Ascending aorta (tissue), 2 donors: ENCODE measurements at places on chromosomes 7 and 10. TPM values are rescaled to one million over a fixed set of nuclear protein-coding genes. Genes with fewer than 3 reads are reported as not detected.
A peak's percentile ranks its signal among the peaks of the same experiment; 100 is the strongest.

Gene C10orf105
- total RNA-seq, result not detected

Gene GDF10
- 1.2 TPM for total RNA-seq

Gene CLCN1
- total RNA-seq, result not detected

Gene PILRA
- 25.8 TPM for total RNA-seq

Gene RHEB
- total RNA-seq, result 68.6 TPM

Gene TMEM178B
- 1.9 TPM for total RNA-seq

Gene TMEM196
- not detected for total RNA-seq

Gene DCLRE1A
- 0.21 TPM for total RNA-seq

Gene ANKRD61
- total RNA-seq, result not detected

Gene LIPK
- not detected for total RNA-seq

Gene SND1
- 93.8 TPM for total RNA-seq

Gene ZNF37A
- total RNA-seq, result 2.8 TPM

Gene EGR2
- 11.9 TPM for total RNA-seq

Gene PLAU
- total RNA-seq, result 1.5 TPM

DNA sequence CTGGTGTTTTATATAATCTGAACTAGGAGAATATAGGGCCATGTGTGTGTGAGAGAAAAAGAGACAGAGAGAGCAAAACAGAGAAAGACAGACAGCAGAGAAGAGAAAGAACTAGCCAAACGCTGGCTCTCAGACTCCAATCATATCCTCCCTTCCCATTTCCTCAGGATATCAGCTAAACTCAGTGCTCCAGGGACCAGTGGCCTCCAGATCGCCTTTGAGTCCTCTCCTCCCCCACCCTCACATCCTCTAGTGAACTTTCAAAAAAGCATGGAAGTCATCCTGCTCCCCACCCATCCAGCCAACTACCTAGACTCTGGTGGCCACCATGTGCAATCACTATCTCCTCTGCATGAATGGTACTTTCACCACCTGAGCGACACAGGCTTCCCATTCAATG, 386.1 kb upstream of the NPVF start:
- peaks cover 34% of the 10 kb centered on the region for H3K4me1 ChIP-seq
- no peaks in the 10 kb centered on the region for H3K36me3 ChIP-seq
- peak overlapping the region; percentile 69 for H3K27ac ChIP-seq
- no peaks in the 10 kb centered on the region for H3K27me3 ChIP-seq

DNA sequence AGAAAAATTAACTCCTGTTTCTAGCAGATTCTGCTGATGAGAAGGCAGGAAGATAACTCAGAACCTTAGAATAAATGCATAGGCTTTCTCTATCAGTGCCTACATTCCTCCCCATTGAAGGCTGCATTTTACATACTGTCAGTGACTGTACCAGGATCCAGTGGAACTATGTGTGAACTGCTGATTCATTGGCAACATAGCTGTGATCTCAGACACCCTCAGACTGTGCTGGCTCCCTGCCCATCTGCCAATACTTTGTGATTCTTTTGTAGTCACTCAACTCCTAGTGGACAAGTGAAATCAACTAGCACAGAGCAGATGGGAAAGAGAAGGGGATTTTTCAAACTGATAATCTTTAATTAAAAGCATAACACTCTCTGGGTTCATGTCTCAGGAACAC, 375.8 kb downstream of the MDFIC start:
- H3K27me3 ChIP-seq, result no peaks in the 10 kb centered on the region
- DNase-seq, result no peak
- H3K4me1 ChIP-seq, result no peaks in the 10 kb centered on the region
- H3K36me3 ChIP-seq, result no peaks in the 10 kb centered on the region
- no peak overlapping the region for H3K27ac ChIP-seq

DNA sequence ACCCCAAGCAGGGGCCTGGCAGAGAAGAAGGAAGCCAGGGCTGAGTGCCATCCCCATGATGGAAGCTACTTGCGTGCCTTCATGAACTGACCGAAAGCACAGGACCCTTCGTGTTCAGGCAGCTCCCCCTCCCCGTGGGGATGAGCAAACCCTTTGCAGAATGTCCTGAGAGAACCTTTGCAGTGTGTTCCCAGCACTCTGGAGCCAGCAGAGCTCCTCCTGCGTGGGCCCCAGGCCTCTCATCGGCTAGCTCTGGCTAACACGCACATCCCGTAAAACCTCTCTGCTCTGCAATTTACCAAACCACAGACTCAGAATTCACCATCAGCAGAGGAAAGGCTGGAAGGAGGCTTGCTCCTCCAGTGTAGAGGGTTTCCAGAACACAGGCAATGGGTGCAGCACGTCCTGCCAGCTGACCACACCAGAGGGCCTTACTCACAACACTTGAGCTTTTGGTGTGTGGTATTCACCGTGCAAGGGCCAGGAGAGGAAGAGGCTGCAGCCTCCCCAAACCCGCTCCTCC, 3.1 kb downstream of the SH3PXD2A start:
- no peak overlapping the region for H3K4me3 ChIP-seq
- H3K27ac ChIP-seq, result peak overlapping the region; percentile 42
- no peaks in the 10 kb centered on the region for H3K27me3 ChIP-seq
- H3K36me3 ChIP-seq, result no peaks in the 10 kb centered on the region

- DNase-seq, result no peak
- no peaks in the 10 kb centered on the region for H3K36me3 ChIP-seq
- H3K4me3 ChIP-seq, result no peak overlapping the region
- H3K27ac ChIP-seq, result no peak overlapping the region
- no peaks in the 10 kb centered on the region for H3K27me3 ChIP-seq
- H3K4me1 ChIP-seq, result peaks cover 7% of the 10 kb centered on the region
Observed at GRCh38 chr7:39750253-39751077, 127.1 kb downstream of the RALA start.

- no peak overlapping the region for H3K27ac ChIP-seq
- DNase-seq, result no peak
- no peaks in the 10 kb centered on the region for H3K36me3 ChIP-seq
- H3K4me1 ChIP-seq, result no peaks in the 10 kb centered on the region
- H3K4me3 ChIP-seq, result no peak overlapping the region
Observed at GRCh38 chr10:101094121-101094879, 32.5 kb downstream of the KAZALD1 start.

- no peaks in the 10 kb centered on the region for H3K36me3 ChIP-seq
- peak overlapping the region; percentile 60 for H3K4me3 ChIP-seq
- peaks cover 2% of the 10 kb centered on the region for H3K4me1 ChIP-seq
- H3K27me3 ChIP-seq, result no peaks in the 10 kb centered on the region
Observed at GRCh38 chr10:61000769-61001730, 57.1 kb upstream of the RHOBTB1 start.

GRCh38 chr10:56551037-56551436, 190.0 kb upstream of the ZWINT start:
- H3K27me3 ChIP-seq, result no peaks in the 10 kb centered on the region
- H3K4me3 ChIP-seq, result no peak overlapping the region
- no peaks in the 10 kb centered on the region for H3K4me1 ChIP-seq
- H3K36me3 ChIP-seq, result no peaks in the 10 kb centered on the region
- H3K27ac ChIP-seq, result no peak overlapping the region
- no peak for DNase-seq

GRCh38 chr10:3469639-3470020, 297.0 kb upstream of the PITRM1 start:
- H3K27ac ChIP-seq, result peak overlapping the region; percentile 69
- H3K4me1 ChIP-seq, result peaks cover 32% of the 10 kb centered on the region
- no peak for DNase-seq
- H3K36me3 ChIP-seq, result no peaks in the 10 kb centered on the region
- no peak overlapping the region for H3K4me3 ChIP-seq

DNA sequence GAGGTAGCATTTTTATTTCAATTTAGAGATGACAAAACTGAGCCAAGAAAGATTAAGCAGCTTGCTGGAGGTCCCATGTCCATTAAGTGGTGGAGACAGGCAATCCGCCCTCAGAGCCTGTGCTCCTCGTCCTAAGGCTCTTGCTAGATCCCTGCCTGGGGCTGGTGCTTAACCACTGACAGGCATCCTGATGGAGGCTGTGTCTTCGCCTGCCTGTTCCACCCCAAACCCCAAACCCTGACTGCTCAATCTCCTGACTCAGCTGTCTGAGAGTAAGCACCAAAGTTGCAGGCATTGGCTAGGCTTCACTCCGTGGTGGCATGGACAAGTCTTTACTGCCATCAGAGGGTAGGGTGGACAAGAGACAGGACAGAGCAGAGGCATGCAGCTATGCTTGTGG, 209.4 kb downstream of the POU6F2 start:
- H3K4me1 ChIP-seq, result no peaks in the 10 kb centered on the region
- no peaks in the 10 kb centered on the region for H3K36me3 ChIP-seq
- no peak for DNase-seq
- H3K27ac ChIP-seq, result no peak overlapping the region

DNA sequence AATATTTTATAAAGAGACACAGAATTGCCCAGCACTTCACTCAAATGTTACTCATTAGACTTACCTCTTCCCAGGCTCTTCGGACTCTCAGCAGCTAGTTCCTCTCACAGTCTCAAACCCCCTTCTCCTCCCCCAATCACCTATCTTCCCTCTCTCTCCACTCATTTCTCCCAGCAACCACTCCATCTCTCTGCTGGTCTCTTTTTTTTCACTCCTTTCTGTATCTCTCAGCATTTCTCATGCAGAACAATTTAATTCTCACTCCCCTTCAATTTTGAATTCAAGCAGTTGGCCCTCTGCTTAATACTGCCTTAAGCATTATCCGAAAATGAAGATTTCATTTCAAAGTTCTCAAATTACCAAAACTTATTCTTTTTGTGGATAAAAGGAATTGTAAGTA, 34.4 kb upstream of the CAV2 start:
- no peak overlapping the region for H3K27ac ChIP-seq
- DNase-seq, result no peak
- no peaks in the 10 kb centered on the region for H3K36me3 ChIP-seq
- no peak overlapping the region for H3K4me3 ChIP-seq
- peaks cover 5% of the 10 kb centered on the region for H3K4me1 ChIP-seq

DNA sequence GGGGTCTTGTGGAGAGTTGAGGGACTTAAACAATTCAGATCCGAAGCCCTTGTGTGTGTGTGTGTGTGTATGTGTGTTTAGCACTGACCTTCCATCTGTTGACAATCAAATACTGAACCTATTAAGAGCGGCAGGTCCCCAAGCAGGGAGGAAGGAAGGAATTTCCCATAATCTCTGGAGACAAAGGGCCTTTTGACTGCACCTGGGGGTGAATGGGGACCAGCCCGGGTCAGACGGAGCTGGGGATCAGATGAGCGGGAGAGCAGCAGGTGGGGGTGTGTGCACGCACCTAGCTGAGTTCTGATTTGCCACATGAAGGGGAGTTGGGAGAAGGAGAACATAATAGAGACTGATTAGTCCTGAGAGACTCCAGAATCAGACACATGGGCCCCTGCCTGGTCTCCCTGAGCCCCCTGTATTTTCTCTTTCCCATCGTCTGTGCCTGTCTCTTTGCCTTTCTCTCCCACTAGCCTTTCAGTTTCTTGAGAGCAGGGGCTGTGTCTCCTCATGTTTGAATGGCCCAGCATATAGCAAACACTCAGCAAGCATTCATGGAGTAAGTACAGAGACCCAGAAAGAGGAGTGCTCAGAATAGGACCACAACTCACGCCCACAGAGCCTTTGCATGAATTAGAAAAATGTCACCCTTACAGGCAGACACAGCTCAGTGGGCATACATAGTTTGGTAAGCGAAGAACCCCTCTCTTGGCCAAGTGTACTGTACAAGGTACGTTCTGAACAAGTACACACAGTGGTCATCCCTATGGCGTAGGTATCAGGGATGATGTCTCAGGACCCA, 288.3 kb upstream of the HABP2 start:
- no peak overlapping the region for H3K4me3 ChIP-seq
